ENCODE measurements at places on chromosomes 3 and 15.

GRCh38 chr15:76285241-76285825 is 25.9 kb downstream of the ETFA start:
- DNase-seq: no peak

DNA sequence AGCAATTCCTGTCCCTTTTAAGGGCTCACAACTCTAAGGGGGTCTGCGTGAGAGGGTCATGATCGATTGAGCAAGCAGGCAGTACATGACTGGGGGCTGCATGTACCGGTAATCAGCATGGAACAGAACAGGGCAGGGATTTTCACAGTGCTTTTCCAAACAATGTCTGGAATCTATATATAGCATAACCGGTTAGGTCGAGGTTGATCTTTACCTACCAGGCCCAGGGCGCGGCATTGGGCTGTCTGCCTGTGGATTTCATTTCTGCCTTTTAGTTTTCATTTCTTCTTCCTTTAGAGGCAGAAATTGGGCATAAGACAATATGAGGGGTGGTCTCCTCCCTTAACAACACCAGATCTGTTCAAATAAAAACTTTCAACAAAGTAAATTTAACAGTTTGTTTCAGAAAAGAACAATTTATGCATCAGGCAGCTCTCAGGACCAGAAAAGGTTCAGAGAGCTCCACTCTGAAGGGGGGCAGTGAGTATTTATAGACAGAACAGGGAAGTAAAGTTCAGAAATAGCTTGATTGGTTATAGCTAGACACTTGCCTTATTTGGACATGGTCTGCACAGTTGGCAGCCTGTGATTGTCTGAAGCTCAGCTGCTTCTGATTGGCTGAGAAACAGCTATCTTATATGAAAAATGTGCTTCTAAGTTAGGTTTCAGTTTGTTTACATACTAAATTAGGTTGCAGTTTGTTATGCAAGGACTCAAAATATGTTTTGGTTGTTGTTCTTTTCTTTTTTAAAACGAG is 17.2 kb upstream of the B4GALT4 start:
- no peak for DNase-seq

DNA sequence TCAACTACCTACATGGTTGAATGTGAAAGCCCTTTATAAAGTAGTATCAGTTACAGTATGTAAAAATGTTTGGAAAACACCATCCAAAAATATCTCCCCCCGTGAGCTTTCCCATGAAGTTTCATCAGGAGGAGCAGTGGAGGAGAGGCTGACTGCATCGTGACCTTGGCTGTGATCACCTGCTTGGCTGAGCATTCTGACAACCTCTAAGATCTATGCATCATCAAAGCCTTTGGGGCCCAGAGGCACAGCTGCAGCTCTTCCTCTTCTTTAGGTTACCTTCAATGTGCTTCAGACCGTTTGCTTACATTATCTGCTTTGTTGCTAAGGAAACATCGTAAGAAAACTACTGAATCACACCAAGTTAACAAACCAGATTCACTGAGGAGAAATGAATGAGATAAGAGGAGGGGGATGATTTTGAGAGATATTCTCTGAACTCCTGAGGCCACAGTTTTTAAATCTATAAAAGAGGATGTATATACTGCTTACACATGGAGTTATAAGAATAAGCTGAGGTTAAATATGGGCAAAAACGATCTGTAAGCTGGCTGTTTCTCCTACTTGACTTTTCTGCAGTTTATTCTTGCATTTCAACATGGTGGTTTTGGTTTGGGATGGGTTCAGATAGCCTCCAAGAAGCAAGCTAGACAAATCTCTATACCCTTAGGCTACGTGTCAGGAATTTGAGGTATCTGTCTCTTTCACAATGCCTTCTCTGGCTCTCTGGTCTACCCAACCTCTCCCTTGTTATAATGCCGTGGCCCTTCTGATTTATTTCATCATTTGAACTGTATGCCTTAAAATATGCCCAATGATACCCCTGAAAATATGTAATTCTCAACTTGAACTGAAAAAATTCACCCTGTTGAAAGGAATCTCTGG is 4.0 kb downstream of the GCSAM start:
- DNase-seq: peak; percentile 58

DNA sequence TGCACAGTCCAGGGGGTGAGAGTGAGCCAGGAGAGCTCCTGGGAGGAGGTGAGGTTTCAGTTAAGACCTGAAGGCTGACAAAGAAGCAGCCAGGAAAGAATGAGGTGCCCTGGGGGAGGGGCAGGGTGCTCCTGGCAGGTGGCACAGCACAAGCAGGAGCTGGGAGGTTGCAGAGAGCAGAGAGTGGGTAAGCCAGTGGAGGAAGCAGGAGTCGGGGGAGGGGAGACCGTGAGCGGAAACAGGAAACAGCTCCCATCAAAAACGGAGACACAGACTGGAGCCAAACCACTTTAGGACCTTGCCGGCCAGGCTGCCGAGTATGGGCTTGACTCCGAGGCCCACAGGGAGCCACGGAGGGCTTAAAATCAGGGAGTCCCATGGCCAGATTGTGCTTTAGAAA is 12.1 kb upstream of the FBLN2 start:
- DNase-seq: no peak

GRCh38 chr3:46672349-46672695 is 21.2 kb downstream of the ALS2CL start:
- no peak for DNase-seq
